Stimulated activated CD4-positive, alpha-beta T cell treated with anti-CD3 and anti-CD28 coated beads, Interleukin-15, amount 100 ng/mL, for 1 hour (primary cell): ENCODE measurements at places on chromosomes 3 and 15.

DNA sequence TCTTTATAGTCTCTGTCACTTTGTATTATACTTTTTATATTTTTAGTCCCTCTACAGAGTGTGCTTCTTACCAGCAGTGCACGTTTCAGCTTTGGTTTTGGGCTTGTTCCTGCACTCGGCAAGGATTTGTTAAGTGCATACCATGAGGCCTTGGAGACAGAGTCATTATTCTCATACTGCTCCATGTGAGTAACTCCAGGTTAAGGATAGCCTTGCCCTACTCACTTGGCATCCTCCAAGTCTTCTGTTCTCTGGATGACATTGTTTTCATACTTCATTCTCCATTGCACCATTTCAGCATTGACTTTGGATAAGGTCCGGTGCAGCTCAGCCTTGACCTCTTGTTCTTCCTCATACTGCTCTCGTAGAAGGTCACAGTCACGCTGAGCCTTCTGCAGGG, 96.4 kb downstream of the MYH15 start:
- DNase-seq = no peak

- no peak for DNase-seq
Observed at GRCh38 chr15:31477851-31478701, 151.4 kb downstream of the KLF13 start.

- DNase-seq = no peak
Observed at GRCh38 chr3:76700323-76700722, 339.6 kb upstream of the ROBO2 start.

- no peak for DNase-seq
Observed at GRCh38 chr3:61685755-61686154, 124.4 kb downstream of the PTPRG start.

GRCh38 chr3:51718547-51719409, 11.9 kb downstream of the GRM2 start:
- DNase-seq = no peak
